Hippocampal formation (tissue), 2 donors: ENCODE measurements at places on chromosomes 3 and 15.

DNA sequence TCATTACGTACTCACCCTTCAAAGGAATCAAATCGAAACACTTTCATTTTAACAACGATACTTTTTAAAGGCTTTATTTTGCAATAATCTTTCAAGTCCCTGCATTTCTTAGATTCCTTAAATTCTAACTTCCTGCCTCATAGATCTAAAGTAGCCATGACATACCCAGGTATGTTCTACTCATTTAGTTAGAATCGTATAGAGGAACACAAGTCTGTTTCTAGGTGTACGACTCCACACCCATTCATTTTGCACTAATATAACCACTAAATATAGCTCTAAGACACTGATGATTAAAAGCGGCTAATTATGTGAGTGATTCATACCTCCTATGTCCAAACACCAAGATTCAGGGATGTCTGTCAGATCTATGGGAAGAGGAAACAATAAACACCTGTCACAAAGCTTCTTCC lies 1.3 kb downstream of the ATP13A3 start:
- no peak for DNase-seq

DNA sequence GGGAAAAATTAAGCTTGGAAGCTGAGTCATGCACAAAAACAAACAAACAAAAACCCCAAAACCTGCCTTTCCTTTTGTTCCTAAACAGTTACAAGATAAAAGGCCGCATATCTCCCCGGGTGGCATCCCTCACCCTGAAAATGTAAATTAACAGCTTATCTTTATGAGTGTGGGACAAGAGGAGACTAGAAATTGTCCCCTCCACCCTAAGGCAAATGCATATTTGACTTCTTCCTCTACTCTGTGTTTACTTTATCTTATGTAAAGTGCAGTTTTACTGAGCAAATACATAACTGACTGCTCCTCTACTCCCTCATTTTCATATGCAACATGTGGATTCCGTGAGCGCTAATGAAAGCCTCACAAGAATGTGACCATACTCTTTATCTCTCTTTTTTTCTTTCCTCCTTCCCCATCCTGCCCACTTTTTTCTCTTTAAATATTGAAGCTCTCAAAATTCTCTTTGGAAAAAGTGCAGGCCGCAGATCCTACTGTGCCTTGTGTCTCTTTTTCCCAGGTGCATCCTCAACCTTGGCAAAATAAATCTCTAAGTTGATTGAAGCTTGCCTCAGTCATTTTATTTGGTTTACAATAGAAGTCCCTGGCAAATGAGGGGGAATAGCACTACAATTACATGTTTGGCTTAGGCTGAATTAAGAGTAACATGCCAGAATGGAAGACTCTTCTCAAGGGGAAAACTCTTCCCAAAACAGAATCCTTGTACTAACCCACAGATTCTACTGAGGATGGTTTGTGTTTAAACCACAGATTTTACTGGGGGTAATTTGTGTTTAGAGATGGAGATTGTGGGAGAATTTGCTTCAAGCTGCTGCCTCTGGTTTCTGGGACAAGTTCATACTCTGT lies 72.7 kb upstream of the WDR72 start:
- no peak for DNase-seq

DNA sequence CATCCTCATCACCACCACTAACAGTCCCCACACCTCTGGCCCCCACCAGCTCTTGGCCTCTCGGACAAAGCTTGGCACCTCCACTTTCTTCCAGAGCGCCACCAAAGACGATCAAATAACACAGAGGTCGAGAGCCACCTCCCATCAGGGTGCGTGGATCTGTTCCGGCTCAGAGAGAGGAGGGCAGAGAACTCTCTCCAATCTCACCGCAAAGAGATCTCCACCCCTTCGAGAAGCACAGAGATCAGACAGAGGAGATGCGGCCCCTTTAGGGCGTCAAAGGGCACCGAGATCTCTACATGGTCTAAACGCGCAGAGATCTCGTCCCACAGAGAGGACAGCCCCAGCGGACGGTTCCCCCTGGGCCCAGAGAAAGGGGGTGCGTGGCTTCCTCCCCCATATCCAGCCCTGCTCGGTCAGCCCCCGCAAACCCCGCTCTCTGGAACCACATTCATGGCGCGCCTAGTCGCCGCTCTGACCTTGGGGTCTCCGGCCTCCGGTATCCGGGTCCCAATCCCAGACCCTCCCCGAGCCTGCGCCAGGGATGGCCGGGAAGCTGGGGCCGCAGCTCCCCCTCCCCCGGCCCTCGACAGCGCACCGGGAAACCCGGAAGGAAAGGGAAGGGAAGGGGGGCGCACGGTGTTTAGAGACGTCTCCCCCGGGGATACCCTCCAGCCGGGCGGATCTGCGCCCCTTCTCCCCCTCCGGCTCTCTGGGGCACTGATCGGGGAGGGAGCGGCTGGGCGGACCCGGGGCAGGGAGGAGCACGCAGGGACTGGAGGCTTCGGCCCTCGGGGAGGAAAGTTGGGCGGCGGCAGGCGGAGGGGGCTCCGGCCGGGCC lies 608 bp downstream of the SCN5A start:
- no peak for DNase-seq

GRCh38 chr3:188156056-188156455 lies 2.1 kb downstream of the LPP start:
- DNase-seq = no peak

- DNase-seq = no peak
These were observed 420.6 kb upstream of the RBMS3 start for GRCh38 chr3:28860307-28860706.

DNA sequence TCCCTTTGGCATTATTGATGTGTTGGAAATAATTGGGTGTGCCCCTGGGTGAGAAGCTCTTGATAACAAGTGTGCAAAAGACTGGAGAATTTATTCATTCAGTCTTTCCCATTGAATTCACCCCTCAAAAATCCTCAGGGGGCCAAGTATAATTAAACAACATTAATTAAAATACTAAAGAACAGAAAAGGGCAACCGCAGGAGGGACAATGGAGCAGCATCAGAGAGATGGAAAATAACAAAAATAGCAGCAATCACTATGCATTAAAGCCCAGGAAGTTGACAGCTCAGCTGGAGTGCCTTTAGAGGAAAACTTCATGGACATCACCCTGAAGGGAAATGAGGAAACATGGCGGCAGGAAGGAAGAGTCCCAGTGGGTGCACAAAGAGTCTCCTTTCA lies 227.6 kb downstream of the MINAR1 start:
- no peak for DNase-seq

- DNase-seq = no peak
These were observed 176.9 kb downstream of the BBX start for GRCh38 chr3:107699682-107700081.
